Ascending aorta (tissue), 2 donors: ENCODE measurements at places on chromosomes 7 and 10.
A peak's percentile ranks its signal among the peaks of the same experiment; 100 is the strongest.

DNA sequence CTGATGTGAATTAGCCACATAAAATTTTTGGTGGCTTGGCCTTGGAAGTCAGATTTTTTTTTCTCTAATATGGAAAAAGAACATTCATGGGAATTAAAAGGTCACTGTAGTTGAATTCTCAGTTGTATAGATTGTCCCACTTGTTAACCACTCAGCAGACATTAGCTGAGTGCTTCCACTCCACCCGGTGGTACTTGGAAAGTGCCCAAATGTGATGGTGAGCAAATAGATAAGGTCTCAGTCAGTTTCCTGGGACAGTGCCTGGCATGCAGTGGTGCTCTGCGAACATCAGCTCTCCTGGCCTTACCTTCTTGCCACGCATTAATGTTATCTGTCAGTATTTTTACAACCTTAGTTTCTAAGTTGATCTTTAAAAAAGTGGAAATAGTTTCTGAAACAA lies 1.4 kb downstream of the ATP5F1C start:
- DNase-seq: no peak

- no peak for DNase-seq
These were observed 176.8 kb upstream of the AGK start for GRCh38 chr7:141374425-141374824.

- DNase-seq: no peak
These were observed 335.0 kb downstream of the SFMBT2 start for GRCh38 chr10:7075851-7076250.

GRCh38 chr7:36084485-36085091 lies 68.5 kb upstream of the EEPD1 start:
- DNase-seq: peak; percentile 59

GRCh38 chr10:20094226-20094976 lies 278.2 kb downstream of the PLXDC2 start:
- DNase-seq: no peak

- DNase-seq: no peak
These were observed at the start of gene CH25H for GRCh38 chr10:89207181-89207800. Gene CH25H, minus strand, starts transcription at chr10:89207317. Its CDS starts 25 bp downstream, at chr10:89207292.

- DNase-seq: no peak
These were observed 10.7 kb upstream of the INSYN2A start for GRCh38 chr10:127207081-127207480.

- DNase-seq: no peak
These were observed 278.1 kb downstream of the WDR11 start for GRCh38 chr10:121129266-121129665.

GRCh38 chr7:9083837-9084236 lies 650.4 kb downstream of the NXPH1 start:
- no peak for DNase-seq

- no peak for DNase-seq
These were observed 34.3 kb upstream of the PHF14 start for GRCh38 chr7:10939237-10939910.

- no peak for DNase-seq
These were observed 20.1 kb upstream of the SMNDC1 start for GRCh38 chr10:110324805-110325280.

DNA sequence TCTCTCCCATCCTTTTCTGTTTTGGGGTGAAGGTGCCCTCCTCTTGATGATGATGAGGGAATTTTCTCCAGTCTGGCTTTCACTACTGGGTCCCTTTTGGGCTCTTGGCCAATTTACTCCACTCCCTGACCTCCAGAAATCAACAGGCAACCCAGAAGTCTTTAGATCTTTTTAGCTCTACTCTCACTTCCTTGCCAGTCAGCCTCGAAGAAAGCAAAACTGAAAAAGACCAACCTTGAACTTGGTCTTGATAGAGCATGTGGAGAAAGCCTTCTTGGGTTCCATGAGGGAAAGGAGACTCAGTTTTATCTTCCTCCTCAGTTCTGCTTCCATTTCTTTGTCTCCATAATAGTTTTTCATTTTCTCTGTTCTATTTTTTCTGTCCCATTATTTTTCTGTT lies 91.4 kb upstream of the NPVF start:
- no peak for DNase-seq

DNA sequence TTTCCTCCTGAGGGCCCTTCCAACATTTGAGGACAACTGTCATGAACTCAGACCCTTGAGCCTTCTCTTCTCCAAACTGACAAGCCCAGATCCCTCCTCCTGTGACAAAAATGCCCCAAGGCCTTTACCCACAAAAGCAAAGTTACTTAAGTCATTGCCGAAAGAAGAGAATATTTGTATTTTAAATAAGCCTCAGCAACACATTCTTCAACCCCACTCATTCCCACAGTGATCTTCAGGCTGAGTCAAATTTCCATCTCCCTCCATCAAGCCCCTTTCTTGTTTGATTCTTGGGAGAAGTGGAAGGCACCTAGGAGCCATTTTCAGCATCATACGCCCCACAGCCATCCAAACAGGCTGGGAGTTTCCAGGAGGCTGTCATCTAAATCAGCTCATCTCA lies 150.8 kb upstream of the PDE1C start:
- no peak for DNase-seq

DNA sequence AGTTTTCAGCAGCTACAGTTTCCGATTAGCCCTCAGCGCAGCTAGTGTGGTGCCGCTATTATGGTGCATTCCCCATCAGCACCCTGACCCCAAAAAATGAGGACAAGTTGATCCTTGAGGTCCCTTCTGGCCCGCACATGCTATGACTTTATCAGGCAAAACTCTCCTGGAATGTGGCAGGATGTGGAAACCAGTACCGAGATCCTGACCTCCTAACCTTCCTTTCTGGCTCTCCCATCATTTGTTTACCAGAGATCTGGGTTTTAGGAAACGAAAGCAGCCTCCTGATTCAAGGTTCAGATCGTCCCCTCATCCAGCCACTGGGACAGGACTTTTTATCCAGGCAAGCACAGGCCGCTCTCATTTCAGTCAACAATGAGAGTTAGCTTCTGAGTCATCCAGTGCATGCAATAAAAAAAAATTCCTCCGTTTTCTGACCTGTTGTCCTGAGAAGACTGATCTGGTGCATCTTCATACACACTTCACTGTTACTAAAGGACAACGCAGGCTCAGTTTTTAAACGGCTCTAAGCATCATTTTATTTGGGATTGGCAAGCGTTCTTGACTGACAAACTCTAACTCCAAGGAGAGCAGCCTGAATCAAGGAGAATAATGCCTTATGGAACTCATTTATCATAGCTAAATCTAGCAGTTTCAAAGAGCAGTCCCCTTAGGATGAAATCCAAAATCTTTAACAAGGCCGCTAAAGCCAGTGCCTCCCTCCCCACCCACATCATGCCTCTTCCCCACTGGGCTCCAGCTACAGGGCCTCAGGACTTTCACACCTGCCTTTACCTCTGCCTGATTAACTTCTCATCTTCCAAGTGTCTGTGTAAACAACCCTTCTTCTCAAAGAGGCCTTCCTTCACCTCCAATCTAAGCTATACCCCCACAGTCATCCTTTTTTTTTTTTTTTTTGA lies 17.1 kb downstream of the PDLIM1 start:
- no peak for DNase-seq

DNA sequence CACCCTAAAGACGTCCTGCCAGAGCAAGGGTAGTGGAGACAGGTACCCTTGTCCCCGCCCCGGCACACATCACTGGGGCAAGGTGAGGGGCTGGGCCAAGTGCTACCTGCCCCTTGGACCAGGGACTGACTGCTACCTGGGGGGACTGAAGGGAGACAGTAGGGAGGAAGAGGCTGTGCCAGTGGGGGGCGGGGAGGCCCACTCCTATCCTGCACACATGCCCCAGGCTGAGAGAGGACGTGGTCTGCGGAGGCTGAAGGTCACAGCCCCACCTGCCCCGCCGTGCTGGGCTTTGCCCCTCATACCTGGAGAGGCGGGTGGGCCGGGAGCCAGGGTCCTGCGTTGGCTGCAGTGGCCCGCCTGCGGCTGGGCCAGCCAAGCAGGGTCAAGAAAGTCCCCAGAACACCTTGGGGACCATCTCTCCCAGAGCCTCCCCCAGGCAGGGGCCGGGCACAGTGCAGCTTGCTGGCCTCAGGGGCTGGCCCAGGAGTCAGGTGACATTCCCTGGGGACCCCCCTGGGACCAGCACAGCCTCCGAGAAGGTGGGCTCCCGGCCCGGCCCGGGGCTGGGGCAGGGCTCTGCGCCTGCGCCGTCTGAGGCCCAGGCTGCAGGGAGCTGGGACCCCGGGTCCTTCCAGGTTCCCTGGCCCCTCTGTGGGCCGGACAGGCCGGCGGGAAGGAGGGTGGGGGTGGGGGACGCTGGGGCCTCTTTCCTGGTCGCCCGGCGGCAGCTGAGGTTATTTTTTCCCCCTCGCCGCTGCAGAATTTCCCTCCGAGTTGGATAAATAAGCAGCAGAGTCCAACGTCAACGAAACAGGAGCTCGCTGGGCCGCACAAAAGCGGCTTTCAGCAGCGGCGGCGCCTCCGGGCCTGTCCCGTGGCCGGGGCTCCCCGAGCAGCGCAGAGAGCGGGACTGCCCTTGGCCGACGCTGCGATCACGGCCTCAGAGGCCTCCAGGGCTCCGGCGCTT lies 9.8 kb upstream of the FZD9 start:
- no peak for DNase-seq

- DNase-seq: no peak
These were observed 30.1 kb downstream of the TSPAN14 start for GRCh38 chr10:80484243-80484642.

DNA sequence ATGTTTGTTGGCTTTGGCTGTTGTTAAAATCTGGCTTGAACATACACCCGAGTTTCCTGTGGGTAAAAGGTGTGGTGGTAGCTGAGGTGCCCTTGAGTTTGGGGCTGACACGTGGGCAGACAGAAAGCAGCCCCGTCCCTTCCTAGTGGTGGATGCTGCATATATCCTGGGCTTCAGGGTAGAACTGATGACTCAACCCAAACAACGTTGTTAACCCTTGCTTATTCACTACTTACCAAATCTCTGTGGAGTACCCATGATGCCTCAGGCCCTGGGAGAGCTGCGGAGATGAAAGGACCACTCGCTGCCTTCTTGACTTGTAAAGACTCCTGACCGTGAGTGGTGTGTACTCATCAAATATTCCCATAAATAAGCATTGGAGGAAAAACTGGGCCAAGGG lies 245.1 kb downstream of the RAB11FIP2 start:
- DNase-seq: no peak

- DNase-seq: no peak
These were observed 182.3 kb downstream of the SNX13 start for GRCh38 chr7:17758008-17758407.

- DNase-seq: no peak
These were observed 84.3 kb upstream of the MTPN start for GRCh38 chr7:136061433-136061832.

- DNase-seq: no peak
These were observed 186.9 kb downstream of the LRRTM3 start for GRCh38 chr10:67112765-67113164.

- DNase-seq: no peak
These were observed 96.5 kb upstream of the NAMPT start for GRCh38 chr7:106381252-106381651.

DNA sequence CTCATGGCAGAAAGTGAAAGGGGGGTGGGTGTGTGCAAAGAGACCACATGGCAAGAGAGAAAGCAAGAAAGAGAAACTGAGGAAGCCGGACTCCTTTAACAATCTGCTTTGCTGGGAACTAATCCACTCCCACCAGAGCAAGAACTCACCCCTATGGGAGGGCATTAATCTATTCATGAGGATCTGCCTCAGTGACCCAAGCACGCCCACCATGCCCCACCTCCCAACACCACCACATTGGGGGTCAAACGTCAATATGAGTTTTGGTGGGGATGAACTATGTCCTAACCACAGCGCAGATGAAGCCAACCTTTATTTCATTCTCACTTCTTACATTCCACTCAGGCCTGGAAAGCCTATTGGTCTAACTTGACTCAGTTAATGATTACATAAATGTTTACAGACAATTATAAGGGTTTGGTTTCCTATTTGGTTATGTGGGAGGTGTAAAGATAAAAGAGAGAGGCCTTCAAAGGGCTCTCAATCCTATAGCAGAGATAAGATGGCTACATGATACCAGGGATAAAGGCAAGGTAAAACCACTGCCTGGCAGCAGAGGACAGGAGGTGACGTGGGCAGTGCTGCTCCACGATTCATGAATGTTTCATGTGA lies 601.8 kb downstream of the PARD3 start:
- DNase-seq: no peak

- DNase-seq: no peak
These were observed 23.5 kb downstream of the WNT16 start for GRCh38 chr7:121352323-121352722.

DNA sequence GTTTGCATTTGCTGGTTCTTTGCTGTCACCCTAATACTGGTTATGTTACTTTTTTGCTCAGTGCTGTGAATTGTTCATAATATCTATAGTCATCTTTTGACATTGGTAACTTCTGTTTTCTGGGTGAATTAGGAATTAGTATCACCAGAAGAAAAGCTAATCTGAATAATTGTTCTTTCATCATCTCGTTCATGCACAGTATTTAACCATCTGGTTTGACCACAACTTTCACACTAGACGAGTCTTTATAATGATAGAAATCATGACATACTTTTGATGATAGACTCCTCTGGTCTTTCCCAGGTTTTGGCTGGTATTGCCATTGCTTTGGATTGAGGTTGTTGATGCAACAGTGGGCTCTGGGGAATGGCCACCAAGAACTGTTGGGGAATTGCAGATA lies 25.1 kb downstream of the SGPL1 start:
- no peak for DNase-seq

DNA sequence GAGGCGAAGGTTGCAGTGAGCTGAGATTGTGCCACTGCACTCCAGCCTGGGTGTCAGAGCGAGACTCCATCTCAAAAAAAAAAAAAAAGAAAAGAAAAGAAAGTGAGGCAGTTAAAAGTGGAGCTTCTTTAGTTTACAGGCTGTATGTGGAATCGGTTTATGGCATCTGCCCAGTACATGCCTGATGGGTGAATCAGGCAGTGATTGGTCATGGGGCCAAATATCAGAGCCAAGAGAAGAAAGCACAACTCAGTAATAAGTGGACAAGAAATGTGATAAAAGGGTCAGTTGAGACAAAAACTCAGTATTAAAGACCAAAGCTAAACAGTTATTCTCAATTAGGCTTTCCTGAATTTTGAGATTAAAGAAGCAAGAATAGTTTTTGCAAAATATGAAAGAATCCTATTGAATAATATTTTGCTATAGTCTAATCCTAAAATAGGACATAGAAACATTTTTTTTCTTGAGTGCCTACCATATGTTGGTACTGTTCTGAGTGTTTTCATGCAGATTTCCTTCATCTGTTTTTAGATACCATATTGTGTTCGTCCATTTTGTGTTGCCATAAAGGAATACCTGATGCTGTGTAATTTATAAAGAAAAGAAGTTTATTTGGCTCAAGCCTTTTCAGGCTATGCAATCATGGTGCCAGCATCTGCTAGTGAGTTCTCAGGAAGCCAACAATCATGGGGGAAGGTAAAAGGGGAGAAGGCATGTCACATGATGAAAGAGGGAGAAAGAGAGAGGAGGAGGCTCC lies 14.4 kb downstream of the CDC14C start:
- no peak for DNase-seq

GRCh38 chr10:132658546-132659205 lies 121.1 kb downstream of the INPP5A start:
- DNase-seq: no peak
